Hindlimb muscle (tissue), 1 donor: ENCODE measurements at places on chromosomes 6 and 20.

DNA sequence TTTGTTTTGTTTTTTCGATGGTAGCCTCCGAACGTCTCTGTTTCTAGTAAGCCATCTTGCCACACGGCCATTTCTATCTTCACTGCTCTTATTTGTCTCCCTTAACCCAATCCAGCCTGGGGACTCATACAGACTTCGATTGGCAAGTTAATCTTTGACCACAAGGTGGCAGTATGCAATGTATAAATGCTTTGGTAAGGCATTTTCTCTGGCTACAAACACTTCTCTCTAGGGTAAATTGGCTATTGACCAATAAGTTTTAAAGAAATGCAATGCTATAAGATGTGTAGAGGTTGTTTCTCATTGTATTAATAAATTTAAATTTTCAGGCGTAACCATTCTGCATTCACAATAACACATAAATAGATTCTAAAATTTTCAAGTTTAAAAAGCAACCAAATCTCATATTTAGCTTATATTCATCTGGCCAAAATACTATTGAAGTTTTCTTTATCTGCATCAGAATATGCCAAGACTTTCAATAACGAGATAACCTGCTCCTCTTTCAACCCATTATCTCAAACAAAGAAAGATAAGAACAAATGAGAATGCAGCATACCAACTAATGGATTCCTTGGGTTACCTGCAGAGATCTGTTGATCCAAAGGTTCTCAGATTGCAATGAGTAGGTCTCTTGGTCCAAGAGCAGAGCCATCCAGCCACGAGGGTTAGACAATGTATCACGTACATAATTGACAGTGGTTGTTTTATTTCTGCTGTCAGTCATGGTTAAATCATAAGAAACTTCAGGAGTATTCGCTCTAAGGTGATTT is 231.9 kb downstream of the PKHD1 start:
- peak; percentile 26 for DNase-seq

- DNase-seq = peak; percentile 24
Observed at GRCh38 chr6:21138336-21139069, 455.0 kb upstream of the SOX4 start.

GRCh38 chr6:106546691-106547414 is 82.4 kb downstream of the RTN4IP1 start:
- DNase-seq = no peak

GRCh38 chr6:46961711-46962110 is 40.0 kb upstream of the ADGRF5 start:
- DNase-seq = no peak

GRCh38 chr6:24981386-24981760 is 45.6 kb upstream of the RIPOR2 start:
- no peak for DNase-seq

DNA sequence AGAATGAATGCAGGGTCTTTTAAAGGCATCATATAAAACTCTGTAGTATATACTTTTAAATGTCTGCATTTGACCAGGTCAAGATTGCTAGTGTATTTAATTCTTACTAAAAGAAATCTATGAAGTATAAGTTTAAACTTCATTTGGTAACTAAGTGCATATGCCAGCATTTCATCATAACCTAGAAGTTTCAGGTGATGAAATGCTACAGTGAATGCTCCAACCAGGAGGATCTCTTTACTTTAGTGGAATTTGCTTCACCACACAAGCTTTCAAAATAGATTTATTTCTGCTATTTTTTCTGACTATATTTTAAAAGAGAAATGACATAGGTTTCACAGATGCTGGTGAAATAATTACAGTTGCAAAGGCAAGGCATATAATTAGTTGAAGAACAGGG is 141.9 kb downstream of the HIVEP2 start:
- no peak for DNase-seq

GRCh38 chr20:45405571-45406259 is 2.4 kb upstream of the DBNDD2 start:
- DNase-seq = no peak

DNA sequence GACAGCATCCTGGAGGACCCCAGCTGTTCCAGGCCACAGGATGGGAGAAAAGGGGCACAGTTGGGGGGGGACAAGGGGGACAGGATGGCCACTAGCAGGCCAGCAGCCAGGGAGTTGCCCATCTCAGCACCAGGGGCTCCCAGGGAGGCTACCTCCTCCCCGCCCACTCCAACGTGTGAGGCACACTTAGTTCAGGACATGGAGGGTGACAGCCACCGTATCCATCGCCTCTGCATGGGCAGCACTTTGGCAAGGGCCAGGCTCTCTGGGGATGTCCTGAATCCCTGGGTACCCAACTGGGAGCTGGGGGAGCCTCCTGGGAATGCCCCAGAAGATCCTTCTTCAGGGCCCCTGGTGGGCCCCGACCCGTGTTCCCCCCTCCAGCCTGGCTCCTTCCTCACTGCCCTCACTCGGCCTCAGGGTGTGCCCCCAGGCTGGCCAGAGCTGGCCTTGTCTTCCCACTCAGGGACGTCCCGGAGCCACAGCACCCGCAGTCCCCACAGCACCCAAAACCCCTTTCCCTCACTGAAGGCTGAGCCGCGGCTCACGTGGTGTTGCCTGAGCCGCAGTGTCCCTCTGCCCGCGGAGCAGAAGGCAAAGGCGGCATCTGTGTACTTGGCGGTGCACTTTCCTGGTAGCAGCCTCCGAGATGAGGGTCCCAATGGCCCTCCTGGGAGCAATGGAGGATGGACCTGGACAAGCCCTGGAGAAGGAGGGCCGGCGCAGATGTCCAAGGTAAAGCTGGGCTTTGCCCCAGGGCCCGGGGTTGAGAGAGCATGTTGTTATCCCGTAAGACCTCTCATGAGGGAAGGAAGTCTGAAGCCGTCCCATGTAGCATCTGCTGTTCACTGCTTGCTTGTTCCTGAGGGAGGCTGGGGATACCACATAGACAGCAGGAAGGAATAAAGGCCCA is 30.7 kb downstream of the ZNF831 start:
- no peak for DNase-seq

DNA sequence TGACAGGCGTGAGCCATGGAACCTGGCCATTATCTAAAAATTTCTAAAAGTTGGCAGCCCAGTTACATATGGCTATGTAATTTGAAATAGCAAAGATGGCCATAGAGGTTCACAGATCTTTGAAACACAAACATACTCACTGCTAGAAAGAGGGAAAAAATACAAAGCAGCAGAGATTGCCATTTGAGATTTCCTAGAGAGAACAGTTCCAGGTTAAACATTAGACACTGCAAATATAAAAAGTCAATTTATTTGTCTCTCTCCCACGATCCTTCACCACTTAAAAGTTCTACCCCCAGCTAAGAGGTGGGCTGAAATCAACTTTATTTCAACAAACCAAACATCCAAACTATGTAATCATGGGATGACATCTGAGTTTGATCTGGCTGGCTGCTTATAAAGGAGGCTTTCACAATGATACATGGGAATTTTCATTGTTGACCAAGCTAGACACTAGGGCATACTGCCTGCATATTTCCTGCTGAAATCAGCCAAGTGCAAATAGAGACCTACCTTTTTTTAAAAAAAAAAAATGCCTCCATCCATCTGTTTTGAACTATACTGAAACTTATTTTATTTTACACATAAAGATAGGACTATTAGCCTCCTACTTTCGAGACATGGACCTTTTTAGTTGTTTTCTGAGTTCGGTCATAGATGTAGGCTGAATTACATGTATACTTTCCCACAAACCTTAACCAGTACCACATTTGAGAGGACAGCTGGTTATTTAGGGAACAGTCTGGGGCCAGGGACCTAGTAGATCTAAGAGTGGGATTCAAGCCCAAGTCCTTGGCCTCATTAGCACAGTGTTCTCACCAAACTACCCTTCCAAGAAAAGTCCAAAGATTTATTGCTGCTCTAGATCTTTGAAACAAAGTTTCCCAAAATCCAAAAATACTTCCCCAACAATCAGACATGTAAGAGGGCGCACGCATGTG is 16.6 kb downstream of the DCDC2 start:
- no peak for DNase-seq

GRCh38 chr6:100167585-100167984 is 173.6 kb upstream of the MCHR2 start:
- no peak for DNase-seq

DNA sequence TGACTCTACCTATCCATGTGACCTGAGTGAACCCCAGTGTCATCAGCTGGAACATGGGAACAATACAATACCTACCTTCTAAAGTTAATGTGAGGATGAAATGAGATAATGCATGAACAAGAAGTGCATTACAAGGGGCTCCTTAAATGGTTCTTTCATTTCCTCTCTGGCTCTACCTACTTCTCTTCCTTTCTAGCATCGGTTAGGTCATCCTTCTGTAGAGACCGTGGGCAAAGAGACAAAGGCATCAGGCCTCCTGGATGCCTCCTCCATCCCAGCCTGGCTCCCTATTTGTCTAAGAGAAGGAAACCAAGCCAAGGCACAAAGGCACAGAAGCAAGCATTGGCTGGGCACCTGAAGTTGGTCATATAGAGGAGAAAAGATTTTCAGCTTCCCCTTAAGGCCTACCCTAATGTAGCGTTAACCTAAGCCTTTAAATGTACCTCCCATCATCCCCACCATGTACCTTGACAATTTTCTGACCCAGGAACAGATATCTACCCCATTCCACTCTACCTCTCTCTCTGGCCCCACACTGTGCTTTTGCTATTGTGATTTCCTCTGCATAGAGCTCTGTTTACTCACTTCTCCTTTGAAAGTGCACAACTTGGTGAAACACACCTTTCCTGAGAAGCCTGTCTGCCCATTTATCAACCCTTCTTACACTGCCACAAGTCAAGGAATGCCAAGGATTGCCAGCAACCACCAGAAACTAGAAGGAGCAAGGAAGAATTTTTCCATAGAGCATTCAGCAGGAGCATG is 86.6 kb downstream of the GCLC start:
- no peak for DNase-seq

- DNase-seq = no peak
Observed at GRCh38 chr6:131998255-131998982, 47.2 kb upstream of the CCN2 start.

DNA sequence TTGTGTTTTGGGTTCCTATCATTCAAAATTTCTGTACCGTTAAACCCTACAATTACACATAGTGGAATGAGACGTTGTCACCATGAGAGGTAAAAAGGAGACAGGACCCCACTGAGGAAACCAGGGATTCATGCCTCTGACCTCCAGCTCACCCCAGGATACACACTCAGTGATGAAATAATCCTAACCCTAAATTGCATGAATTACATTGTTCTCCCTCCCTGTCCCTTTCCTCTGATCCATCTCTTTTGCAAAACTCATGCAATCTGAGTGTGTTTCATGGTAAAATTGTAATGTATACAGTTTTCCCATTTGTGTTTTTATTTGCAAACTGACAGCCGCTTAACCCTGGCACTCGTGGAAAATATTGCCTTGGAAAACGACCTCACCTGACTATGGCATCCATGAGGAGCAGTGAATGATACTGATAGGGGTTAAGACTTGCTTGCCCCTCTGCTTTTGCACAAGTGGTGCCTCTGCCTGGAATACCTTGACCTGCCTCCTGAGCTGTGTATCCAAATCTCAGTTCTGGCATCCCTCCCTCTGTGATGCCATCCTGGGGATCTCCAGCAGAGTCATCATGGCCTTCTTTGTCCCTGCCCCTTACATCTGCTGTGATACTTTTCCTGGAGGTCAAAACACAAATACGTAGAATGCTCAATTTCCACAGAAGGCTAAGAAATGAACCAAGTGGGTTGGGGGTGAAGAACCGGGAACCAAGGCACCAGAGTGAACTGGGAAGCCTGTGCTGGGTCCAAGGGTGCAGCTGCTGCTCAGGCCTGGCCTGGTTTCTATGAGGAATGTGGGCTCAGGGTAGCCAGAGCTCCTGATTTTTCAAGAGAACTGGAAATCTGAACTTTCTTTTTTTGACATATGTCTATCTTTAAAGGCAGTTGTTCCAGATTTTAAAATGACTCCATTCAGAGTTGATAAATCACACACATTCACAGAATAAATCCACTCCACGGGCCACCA is 211.6 kb upstream of the ZNF217 start:
- no peak for DNase-seq

DNA sequence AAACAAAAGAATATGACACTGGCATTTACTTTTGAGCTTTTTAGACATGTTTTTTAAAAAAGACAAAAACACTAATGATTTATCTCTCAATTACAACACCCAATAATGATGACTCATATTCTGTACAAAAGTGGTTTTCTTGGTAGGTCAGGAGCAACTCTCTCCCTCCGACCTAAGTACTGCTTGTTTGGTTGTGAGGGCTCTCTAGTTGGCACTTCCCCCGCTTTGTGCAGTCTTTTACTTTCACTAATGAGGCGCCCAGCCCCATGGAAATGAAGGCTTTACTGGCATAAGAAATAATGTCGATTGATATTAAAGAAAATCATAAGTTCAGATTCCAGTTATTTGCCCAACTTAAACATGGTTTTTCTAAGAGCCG is 1.3 kb downstream of the KPNA5 start:
- no peak for DNase-seq

GRCh38 chr20:37688093-37688492 is 5.7 kb upstream of the CTNNBL1 start:
- no peak for DNase-seq

DNA sequence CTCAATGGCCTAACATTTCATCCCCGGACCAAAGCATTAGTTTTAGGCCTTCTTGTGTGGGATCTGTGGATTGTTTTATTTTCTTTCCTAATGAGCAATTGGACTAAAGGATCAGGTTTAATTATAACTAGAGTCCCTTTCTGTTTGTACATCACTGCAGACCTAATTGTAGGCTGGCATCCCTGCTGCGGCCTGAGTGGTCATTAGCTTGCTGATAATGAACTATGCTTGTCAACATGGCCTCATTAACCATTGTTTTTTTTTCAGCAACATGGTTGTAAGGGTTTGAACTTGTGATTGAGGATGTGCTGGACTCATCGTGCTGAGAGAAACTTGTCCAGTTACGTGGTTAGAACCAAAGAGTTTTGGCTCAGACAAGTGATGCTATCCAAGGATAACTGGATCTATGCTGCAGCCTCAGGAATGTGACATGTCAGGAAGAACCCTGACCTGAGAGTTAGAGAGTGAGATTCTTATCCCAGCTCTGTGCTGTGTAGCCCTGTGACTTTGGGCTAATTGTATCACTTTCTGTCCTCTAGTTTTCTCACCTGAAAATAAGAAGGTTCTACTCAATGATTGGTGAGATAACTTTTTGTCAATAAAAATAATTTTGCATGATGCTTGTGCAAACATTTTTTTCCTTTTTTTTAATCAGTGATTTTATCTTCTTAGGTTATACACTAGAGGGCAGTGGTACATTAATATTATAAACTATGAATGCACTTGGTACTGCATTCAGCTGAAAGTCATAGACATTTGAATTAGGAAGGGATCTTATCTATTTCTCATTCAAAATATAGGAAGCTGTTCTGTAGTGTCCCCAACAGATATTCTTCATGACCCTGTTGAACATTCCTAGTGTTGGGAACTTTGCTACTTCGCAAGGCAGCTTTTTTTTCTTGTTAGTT is 140.9 kb downstream of the RNF144B start:
- DNase-seq = no peak

- no peak for DNase-seq
Observed at GRCh38 chr6:11023032-11023431, 21.1 kb downstream of the ELOVL2 start.

- DNase-seq = no peak
Observed at GRCh38 chr6:63389191-63389844, 69.5 kb upstream of the LGSN start.

GRCh38 chr6:92507552-92507951 is 911.8 kb downstream of the EPHA7 start:
- DNase-seq = no peak
